SK-MEL-5 (cell line): ENCODE measurements at places on chromosomes 6 and 20. TPM values are rescaled to one million over a fixed set of nuclear protein-coding genes. Genes with fewer than 3 reads are reported as not detected.

Gene C20orf202
- total RNA-seq, result not detected in 2 replicates

Gene HCRTR2
- not detected in 2 replicates for total RNA-seq

Gene TREM2
- not detected in 2 replicates for total RNA-seq

Gene ZC3H12D
- total RNA-seq, result 0.13 TPM in 1 of 2 replicates, not detected in the other

Gene PBOV1
- total RNA-seq, result not detected in 2 replicates

Gene NRSN1
- total RNA-seq, result not detected in 2 replicates

Gene ZBTB12
- total RNA-seq, result 1.3 and 2.2 TPM in 2 replicates

Gene CST3
- total RNA-seq, result 294 and 300 TPM in 2 replicates

Gene PRELID3B
- 105 and 108 TPM in 2 replicates for total RNA-seq

Gene HMGCLL1
- total RNA-seq, result not detected in 2 replicates

Gene KCNS1
- 1.1 and 1.7 TPM in 2 replicates for total RNA-seq

Gene FLRT3
- 1.0 and 1.2 TPM in 2 replicates for total RNA-seq

Gene AGER
- 0.35 and 0.85 TPM in 2 replicates for total RNA-seq

Gene PRSS16
- 4.9 and 5.2 TPM in 2 replicates for total RNA-seq

Gene FAM209B
- total RNA-seq, result not detected in 2 replicates

Gene TRERF1
- total RNA-seq, result 2.3 and 2.7 TPM in 2 replicates

Gene TINAG
- not detected in 2 replicates for total RNA-seq

Gene C20orf144
- not detected in 2 replicates for total RNA-seq

Gene CFAP61
- total RNA-seq, result 39.3 and 54.6 TPM in 2 replicates

Gene ZNF337
- total RNA-seq, result 15.7 and 17.9 TPM in 2 replicates

Gene FAM120B
- total RNA-seq, result 11.1 and 11.3 TPM in 2 replicates

Gene PREX1
- 10.0 and 11.0 TPM in 2 replicates for total RNA-seq

Gene PHACTR1
- 2.8 and 2.9 TPM in 2 replicates for total RNA-seq

Gene TLDC2
- total RNA-seq, result not detected in 2 replicates

Gene DLL1
- 0.13 and 0.35 TPM in 2 replicates for total RNA-seq

Gene KCNK5
- 0.32 and 0.79 TPM in 2 replicates for total RNA-seq

Gene PROKR2
- not detected in 2 replicates for total RNA-seq

Gene OPRL1
- total RNA-seq, result 2.1 and 3.2 TPM in 2 replicates

Gene RBPJL
- not detected in 2 replicates for total RNA-seq

Gene FERMT1
- total RNA-seq, result 6.6 and 6.7 TPM in 2 replicates

Gene CDC5L
- total RNA-seq, result 24.6 and 24.9 TPM in 2 replicates

Gene CGA
- total RNA-seq, result 0.55 TPM in 1 of 2 replicates, not detected in the other

Gene SAMD3
- not detected in 2 replicates for total RNA-seq

Gene PRRT1
- 0.16 and 0.21 TPM in 2 replicates for total RNA-seq

Gene GNL1
- 39.6 TPM in 2 replicates for total RNA-seq

Gene CHRNA4
- total RNA-seq, result not detected in 2 replicates

Gene OR2B6
- not detected in 2 replicates for total RNA-seq

Gene APOBEC2
- total RNA-seq, result not detected in 2 replicates

Gene TTBK1
- total RNA-seq, result not detected in 2 replicates

Gene ECI2
- 103 and 117 TPM in 2 replicates for total RNA-seq

Gene NRN1
- 57.4 and 64.2 TPM in 2 replicates for total RNA-seq

Gene CST2
- not detected in 2 replicates for total RNA-seq

Gene TFAP2A
- 24.6 and 38.4 TPM in 2 replicates for total RNA-seq

Gene CYP21A2
- total RNA-seq, result not detected in 2 replicates
